ENCODE measurements at places on chromosomes 16 and 17.

DNA sequence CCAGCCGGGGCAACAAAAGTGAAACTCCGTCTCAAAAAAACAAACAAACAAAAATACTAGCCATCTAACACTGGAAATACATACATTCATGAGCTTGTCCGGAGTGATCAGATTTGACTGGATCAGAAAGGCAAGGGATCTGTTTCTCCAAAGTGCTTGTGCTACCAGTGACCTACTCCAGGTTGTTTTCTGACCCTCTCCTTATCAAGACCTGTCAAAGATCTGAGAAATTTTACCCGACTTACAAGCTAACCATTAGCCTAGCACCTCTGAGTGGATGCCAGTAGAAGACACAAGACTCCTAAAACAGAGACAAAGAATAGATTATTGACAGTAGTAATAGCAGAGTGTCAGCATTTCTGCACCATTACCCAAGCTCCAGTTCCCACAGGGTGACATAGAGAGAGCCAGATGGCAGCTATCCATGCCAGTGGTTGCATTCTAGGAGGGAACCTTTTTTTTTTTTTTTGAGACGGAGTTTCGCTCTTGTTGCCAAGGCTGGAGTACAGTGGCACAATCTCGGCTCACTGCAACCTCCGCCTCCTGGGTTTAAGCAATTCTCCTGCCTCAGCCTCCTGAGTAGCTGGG lies 9.8 kb downstream of the ASPA start:
- DNase-seq = no peak

GRCh38 chr16:1159325-1159972 lies 6.5 kb downstream of the CACNA1H start:
- no peak for DNase-seq

GRCh38 chr16:54933281-54934011 lies 2.8 kb downstream of the IRX5 start:
- no peak for DNase-seq

DNA sequence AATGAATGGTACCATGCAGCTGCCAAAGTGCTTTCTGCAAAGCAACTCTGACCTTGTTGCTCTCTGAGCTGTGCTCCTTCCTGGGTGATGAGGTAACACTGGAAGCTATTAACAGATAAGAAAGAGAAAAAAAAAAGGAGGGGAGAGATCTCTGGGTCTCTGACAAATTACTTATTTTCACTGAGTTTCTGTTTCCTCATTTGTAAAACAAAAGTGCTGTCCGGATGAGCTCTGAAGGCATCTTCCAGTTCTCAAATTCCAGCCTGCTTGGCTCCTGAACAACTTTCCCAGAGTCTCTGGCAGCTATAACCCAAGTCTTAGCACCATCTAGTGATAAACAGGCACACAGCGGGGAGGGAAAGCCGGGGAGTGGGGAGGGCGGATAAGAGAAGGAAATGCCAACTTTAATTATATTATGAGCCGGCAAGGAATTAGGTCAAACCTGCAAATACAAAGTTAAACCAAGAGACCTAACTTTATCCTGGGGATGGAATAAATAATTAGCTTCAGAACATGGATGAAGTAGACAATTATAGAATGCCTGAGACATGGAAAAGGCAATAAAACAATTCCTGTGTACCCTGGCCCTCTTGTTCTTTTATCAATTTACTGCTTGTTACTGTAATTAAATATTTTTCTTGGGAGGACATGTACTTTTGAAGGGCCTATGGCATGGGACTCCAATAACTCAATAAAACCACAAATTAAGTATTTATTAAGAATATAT lies 61.3 kb upstream of the KIFC3 start:
- no peak for DNase-seq

DNA sequence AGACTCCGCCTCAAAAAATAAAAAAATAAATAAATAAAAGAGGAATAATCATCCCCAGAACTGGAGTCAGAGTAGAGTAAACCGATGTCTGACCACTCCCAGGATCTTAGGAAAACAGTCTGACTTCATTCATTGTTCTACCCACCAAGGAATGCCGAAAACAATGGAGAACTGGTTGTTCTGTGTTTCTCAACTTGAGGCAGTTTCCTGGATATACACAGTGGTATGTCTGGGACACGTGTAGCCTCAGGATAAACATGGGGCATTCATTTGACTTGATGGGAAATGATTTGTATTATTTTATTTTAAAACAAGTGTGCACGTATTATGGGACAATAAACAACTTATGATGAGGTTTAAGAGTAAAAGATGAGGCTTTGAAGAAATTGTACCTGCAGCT lies 32.8 kb upstream of the PAFAH1B1 start:
- no peak for DNase-seq

GRCh38 chr16:30964574-30965226 lies 7.1 kb downstream of the SETD1A start:
- no peak for DNase-seq

- DNase-seq = no peak
Measured at GRCh38 chr17:45851464-45851863, 6.8 kb downstream of the SPPL2C start.

GRCh38 chr17:7423679-7424078 lies 1.7 kb upstream of the SPEM2 start:
- DNase-seq = no peak

Measured in CD4-positive, alpha-beta T cell treated with Interleukin-4 for 4 hours (primary cell).